Lung microvascular endothelial cell (primary cell): ENCODE measurements at places on chromosomes 1 and 21. TPM values are rescaled to one million over a fixed set of nuclear protein-coding genes. Genes with fewer than 3 reads are reported as not detected.

- no peak for DNase-seq
Measured at GRCh38 chr1:247104965-247105364, 809 bp upstream of the ZNF669 start.

- DNase-seq = peak; percentile 69
Measured at GRCh38 chr21:17554679-17555465, 42.0 kb downstream of the CXADR start.

DNA sequence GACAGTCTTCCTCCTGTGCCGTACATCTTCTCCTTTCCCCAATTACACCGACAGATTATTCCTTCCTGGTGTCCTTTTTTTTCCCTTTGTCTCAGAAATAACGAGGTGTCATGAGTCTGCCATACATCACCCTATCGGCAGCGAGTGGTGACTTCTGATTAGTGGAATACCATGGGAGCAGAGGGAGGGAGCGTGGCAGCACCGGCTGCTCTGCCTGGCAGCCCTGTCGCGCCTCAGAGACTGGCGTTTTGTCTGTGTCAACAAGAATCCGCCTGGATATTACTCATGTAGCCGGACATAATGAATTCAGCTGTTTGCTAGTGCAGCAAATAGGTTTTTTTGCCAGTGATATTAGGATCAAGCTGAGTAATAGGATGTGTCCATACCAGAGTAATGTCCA is 51.8 kb downstream of the UTP25 start:
- peak; percentile 93 for DNase-seq

- no peak for DNase-seq
Measured at GRCh38 chr1:18549106-18549505, 68.4 kb downstream of the KLHDC7A start.

DNA sequence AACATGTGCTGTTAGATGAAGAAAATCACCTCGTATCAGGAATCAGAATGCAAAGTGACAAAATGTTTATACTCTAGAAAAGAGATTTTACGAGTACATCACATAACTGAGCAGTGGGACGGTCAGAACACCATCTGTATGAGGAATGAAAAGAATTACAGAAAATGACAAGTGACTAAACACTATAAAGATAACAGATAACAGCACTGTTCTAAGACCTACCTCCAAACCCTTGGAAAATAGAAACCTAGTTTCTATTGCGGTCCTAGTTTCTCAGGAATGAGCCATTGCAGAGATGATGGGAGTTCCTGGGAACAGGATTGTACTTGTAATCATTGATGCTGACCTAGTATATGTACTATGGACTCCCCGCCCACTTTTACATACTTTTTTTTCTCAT is 839.4 kb upstream of the ADAMTS5 start:
- DNase-seq = no peak

- no peak for DNase-seq
Measured at GRCh38 chr1:16191309-16191708, 21.1 kb downstream of the ARHGEF19 start.

DNA sequence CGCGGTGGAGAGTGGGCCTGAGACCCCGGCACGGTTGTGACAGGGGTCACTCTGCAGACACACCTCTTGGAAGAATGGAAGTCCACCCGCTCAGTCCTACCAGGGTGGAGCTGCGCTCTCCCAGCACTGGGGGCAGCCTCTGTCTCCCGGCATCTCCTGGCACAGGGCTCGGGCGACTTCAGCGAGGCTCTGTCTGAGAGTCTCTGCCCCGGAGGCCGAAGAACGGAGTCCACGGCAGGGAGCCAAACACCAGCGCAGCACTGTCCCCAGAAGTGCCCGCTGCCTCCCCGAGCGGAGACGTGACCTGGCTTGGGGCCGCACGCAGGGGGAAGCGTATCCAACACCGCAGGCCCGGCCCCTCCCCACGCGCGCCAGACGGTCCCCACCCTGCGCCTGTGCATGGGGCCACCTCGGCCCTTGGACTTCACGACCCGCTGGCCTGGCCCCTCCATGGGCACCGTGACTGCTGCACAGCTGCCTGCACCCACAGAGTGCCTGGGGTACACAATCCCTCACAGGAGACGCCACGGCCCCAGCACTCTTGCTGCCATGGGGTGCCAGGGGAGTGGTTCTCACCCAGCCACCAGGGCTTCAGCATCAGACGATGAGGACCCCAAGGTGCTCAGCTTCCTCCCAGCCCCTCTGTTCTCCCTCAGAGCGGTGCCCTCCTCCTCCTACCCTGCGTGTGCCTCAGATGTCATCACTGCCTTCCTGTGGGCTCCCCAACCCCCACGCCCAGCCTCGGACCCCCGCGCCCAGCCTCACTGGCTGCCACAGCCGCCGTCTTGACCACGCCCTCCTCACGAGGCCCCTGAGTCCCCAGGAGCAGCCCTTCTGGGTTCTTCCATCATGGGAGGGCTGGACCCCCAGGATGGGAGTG is 14.9 kb upstream of the RNF223 start:
- DNase-seq = no peak

GRCh38 chr1:172411791-172412338 is 8.6 kb upstream of the C1orf105 start:
- DNase-seq = no peak

- no peak for DNase-seq
Measured at GRCh38 chr1:53190210-53190611, 6.4 kb upstream of the CPT2 start.

GRCh38 chr1:112514901-112515300 is 6.1 kb downstream of the WNT2B start:
- DNase-seq = no peak

DNA sequence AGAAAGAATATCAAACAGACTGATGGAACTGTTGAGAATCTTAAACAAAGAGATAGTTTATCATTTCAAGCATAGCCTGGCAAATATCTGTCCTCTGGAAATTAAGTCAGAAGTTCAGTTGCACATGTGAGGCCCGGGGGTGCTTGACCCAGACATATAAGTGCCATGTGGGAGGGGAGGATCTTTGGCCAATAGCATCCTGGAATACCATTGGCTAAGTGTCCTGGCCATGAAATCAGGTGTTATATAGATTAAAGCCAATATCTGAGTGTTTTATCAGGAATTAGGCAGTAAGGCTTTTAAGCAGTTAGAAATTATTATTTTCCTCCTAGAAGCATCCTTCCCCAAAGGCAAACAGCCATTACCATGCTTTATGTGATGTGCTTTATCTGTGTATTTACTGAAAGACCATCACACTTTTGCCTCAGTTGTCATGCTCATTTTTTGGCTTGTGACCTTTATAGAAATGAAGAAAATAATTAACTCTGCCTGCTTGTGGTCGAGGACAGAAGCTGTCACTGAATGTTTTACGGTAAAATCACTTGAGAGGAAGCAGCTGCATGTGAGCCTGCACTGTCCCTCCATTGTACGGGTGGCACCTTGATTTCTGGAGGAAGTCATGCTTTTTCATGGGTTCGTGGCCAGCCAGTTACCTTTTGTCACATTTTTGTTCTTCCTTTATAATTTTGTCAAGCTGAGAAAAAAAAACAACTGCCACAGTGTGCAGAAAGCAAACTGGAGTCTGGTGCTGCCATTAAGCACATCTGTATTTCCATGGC is 259.9 kb upstream of the FMN2 start:
- DNase-seq = no peak

GRCh38 chr1:78715181-78715661 is 65.6 kb downstream of the IFI44 start:
- DNase-seq = no peak

GRCh38 chr1:186102547-186103148 is 272.4 kb downstream of the TPR start:
- peak; percentile 92 for DNase-seq

GRCh38 chr1:19169642-19170041 is 40.4 kb downstream of the UBR4 start:
- DNase-seq = peak; percentile 58

- DNase-seq = no peak
Measured at GRCh38 chr1:94538243-94538827, 3.2 kb downstream of the F3 start.

DNA sequence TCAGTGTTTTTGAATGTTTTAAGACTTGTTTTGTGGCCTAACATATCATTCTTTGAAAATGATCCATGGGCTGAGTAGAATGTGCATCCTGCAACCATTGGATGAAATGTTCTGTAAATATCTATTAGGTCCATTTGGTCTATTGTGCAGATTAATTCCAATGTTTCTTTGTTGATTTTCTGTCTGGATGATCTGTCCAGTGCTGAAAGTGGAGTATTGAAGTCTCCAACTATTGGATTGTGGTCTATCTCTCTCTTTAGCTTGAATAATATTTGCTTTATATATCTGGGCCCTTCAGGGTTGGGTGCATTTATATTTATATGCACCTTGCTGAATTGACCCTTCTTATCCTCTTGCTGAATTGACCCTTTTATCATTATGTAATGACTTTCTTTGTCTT is 181.5 kb downstream of the DNAH14 start:
- no peak for DNase-seq

DNA sequence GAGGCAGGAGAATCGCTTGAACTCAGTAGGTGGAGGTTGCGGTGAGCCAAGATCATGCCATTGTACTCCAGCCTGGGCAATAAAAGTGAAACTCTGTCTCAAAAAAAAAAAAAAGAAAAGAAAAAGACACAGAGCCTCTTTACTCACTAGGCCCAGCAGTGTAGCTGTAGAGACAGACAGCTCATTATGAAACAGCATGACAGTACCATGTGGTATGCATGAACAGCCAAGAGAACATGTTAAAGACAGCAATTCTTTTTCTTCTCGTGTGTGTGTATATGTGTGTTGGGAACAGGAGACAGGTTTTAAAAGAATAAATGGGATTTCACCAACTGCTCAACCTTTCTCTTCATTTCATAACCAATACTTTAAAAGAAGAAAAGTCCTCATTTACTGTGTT is 118.8 kb downstream of the PIK3R3 start:
- no peak for DNase-seq

GRCh38 chr1:40651138-40651857 is 14.2 kb downstream of the RIMS3 start:
- DNase-seq = no peak

DNA sequence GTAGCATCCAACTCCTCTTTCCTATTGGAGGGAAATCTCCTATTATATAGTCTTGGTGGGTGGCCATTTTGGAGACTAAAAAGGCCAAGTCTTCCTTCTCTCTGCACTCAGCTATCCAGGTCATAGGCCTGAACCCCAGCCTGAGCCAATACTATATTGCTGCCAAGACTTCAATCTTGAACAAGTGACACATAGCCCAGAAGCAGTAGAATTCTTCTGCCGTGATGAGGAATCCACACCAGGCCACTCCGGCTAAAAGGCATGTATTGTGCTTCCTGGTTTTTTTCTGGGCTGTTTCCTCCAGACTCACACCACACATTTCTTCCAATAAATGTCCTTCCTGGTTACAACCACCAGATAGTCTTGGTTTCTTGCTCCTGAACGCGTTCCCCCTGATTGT is 43.0 kb downstream of the ATF3 start:
- peak; percentile 63 for DNase-seq

DNA sequence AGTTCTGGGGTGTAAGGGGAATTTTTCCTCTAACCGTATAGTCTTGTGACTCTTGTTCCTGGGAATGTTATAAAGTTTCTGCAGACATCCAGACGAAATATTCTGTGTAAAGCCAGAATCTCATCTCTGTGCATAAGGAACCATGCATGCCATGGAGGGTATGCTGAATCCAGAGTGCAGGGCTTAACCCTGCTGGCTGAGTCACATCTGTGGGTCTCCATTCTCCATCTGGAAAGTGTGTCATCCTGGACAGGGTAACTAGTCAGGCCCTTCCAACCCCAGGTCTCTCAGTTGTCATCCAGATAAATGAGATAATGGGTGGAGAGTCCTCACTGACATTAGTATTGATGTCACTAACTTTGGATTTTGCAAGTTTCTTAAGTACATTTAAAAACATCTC is 48.8 kb downstream of the ATP5PO start:
- no peak for DNase-seq

- DNase-seq = peak; percentile 43
Measured at GRCh38 chr21:37032877-37033471, 26.5 kb downstream of the RIPPLY3 start.

DNA sequence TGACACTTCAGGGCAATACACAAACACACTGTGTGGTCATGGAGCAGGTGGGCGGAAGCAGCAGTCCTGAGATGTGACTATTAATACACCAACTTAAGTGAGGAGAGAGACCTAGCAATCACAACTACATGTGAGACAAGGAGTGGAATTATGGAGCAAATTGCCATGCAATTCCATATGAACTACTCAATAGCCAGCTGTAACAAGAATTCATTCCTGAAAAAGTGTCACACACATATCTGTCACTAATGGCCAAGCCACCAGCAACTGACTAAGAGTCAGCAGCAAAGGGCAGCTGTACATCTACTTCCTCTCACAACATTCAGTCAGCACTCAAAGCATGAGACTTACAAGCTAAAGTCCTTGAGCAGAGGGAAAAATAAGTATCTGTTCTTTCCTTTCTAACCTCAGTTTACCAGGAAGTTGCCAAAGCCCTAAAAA is 46.2 kb downstream of the GPR3 start:
- DNase-seq = peak; percentile 25

GRCh38 chr1:155113450-155113980 is 14.2 kb upstream of the EFNA1 start:
- DNase-seq = no peak

DNA sequence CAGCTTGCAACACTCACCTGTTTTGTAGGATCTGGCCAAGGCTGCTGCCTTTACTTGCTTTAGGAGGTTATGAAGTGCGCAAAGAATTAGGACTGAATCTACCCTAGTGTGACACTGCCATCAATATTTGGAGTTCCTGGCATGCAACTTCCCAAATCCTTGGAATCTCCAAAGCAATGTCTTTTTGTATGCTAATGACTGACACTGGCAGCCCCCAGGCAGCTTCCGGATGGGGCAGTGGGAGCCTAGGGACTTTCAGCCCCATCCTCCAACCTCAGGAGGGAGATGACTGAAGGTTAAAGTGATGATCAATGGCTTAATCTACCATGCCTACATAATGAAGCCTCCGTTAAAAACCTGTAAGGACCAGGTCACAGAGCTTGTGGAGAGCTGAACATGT is 5.5 kb downstream of the RCC2 start:
- DNase-seq = no peak

KRTAP21-2 gene
- total RNA-seq = not detected in 2 replicates

LYPLAL1 gene
- 12.6 and 16.3 TPM in 2 replicates for total RNA-seq

FMO2 gene
- 0.20 TPM in 1 of 2 replicates, not detected in the other for total RNA-seq

RAD54L gene
- total RNA-seq = 0.79 and 2.2 TPM in 2 replicates

C1orf56 gene
- total RNA-seq = 0.79 and 0.87 TPM in 2 replicates

GUCA2A gene
- not detected in 2 replicates for total RNA-seq

KRTAP24-1 gene
- not detected in 2 replicates for total RNA-seq

ERICH3 gene
- total RNA-seq = not detected in 2 replicates

TAS1R1 gene
- total RNA-seq = not detected in 2 replicates

ACTN2 gene
- under 0.01 TPM in 1 of 2 replicates, not detected in the other for total RNA-seq
